ENCODE measurements at places on chromosomes 7 and 10.

GRCh38 chr7:157336383-157337315, at the start of gene DNAJB6:
Gene DNAJB6 (plus strand): TSS chr7:157337004. CDS start chr7:157358573, 21,569 bp downstream.
- DNase-seq = peak; percentile 93

DNA sequence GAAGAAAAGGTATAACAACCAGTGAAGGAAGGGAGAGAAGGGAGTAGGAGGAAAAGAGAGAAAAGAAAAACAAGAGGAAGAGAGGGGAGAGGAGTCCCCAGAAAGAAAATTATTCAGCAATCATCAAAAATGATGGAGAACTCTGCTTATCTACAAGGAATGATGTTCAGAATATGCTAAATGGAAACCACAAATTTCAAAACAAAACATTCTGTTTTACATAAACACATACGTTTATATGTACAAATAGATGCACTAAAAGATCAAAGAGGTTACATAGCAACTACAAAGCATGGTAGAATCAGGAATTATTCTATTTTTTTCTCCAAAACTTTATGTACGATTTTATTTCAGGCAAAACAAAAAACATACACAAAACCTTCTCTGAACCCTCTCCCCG, 91.9 kb downstream of the FAM13C start:
- no peak for DNase-seq

DNA sequence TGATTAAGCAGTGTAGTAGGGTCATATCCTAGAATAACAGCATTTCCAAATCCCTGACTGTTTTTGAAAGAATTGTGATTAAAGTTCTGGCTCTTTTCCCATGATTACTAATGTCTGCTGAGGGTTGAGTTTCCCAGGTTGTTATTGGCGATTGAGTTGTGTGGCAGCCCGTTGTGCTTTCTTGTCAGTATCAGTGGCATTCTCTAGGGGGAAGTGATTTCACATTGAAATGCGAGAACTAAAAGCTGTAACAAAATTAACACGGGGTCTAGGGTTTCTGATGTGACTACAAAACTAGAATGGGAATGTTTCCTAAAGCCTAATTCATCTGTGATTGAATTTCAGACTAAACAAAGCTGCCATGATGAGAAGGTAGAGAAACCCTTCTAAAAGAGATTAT, 349.4 kb downstream of the EXOC4 start:
- no peak for DNase-seq

DNA sequence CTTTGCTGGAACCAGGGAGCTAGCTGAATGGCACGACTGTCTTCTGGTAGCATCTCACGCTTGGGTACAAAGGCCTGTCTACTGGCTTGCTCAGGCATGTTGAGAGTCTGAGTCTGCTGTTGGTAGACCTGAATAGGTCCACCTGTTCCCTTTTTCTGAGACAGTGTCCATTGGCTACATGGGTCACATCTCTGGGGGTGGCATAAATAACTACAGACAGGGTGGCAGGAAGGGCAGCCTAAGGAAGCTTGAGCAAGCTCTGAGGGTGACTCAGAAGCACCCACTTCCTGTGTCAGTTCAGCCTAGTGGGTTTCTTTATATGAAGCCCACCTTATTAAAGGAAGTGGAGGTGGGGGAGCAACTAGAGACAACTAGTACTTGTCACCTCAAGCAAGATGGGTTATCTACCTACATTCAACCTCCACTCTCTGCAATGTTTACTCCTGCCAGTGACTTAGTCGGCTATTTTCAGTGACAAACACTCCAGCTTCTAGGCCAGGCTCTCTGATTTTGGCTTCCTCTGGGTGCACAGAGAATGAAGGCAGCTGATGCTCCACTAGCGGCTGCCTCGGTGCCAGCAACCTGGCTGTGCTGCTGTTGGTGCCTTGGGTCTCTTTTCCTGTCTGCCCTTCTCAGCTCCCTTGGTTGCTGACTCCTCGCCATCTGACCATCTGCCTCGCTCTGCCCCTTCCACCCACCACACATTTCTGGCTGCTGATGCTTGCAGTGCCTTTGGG, 5.7 kb upstream of the ZYX start:
- DNase-seq = no peak

GRCh38 chr7:45881759-45882464, 6.4 kb upstream of the IGFBP1 start:
- DNase-seq = no peak

DNA sequence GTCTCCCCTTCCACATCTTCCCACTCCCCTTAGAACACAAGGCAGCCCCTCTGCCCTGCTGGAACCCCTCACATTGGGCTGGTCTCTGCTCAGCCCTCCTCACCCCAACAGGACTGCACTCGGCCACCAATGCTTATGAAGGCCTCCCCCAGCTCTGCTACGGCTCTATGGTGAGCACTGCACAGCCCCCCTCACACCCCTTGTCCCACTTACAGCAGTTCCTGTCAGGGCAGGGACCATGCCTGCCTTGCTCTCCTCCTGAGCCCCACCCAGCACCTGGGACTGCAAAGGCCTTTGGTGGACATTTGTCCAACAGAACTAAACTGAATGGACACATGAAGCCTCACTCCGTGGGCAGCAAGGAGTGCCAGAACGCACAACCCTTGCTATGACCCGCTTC, 171.9 kb downstream of the GRID1 start:
- no peak for DNase-seq

DNA sequence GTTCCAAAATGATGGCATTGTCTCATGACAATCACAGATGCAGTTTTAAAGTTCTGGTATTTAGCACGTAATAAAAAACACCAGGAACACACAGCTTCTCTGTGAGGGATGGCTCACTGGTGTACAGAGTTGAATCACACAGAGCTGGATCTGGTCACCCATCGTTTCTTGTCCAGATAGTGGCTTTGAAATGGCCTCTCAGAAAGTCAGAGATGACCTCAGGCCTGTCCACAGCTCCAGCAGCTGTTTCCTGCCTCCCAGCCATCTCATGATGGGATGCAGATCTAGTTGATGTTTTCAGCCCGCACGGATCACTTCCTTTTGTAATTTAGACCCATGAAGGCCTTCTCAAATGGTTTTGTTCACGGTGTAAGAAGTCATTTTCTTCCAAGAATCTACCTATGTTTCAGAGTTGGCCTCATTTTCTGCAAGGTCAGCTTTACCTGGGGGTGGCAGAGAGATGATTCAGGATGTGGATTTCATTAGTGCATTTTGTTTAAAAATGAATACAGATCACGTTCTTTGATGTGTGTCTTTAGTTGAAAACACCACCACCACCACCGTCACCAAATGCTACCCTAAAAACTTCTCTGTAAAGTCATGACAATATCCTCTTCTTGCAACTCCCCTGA, 166.2 kb downstream of the SNX10 start:
- no peak for DNase-seq

DNA sequence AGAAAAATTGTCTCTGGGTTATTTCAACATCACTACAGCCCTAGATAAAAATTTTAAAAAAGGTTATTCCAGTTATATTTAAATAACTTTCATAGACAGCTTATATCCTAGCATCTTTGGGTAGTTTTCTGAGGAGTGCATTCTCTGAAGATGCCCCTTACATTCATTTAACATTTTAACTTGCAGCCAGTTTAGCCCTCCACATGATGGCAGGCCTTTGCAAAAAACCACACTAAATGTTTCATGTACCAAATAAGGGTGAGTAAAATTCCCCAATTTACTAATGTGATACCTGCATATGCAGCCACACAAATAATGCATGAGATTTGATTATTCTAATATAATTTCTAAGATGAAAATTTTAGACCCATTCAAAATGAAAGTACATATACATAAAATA, 108.4 kb upstream of the ZWINT start:
- no peak for DNase-seq

GRCh38 chr7:21256310-21256877, 171.5 kb upstream of the SP4 start:
- DNase-seq = peak; percentile 75

GRCh38 chr7:32103361-32103760, 33.2 kb upstream of the PDE1C start:
- no peak for DNase-seq

DNA sequence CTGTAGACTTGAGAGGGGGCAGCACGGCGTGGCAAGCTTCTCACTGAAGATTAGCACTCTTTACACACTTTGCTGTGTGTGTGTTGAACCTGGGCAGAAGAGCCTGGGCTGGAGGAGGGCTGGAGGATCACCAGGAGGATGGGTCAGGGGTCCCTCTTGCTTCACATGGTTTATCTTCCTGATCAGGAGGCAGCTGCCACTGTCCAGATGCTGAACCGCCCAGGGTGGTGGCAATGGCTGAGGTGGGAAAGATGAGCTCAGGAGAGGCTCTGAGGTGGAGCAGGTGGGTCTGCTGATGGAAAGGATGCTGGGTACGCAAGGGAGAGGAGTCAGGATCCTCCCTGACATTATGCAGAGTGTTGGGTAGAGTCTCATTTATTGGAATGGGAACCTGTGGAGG, 191.5 kb downstream of the RAMP3 start:
- no peak for DNase-seq

- DNase-seq = no peak
Measured at GRCh38 chr7:1678081-1678543, 8.0 kb downstream of the ELFN1 start.

GRCh38 chr7:134427896-134428295, 31.0 kb downstream of the AKR1B1 start:
- DNase-seq = no peak

DNA sequence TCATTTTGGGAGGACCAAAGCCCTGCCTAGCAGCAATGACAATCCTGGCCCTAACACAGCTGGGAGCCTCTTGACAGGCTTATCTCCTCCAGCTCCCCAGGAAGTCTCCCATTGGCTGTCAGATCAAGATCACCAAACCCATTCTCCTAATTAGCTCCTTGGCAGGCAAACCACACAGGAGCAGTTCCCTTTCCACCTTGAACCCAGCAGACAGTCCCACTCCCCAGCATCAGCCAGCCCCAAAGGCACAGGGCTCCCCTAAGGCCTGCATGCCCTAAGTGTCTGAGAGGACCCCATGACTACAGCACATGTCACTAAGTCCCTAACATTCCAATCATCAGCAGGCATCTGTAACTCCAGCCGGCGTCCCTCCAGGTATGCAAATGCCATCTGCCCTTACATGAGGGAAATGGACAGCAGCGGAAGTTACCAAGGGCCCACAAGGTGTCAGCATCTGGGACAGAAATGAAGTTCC, 348.5 kb downstream of the KCNMA1 start:
- no peak for DNase-seq

DNA sequence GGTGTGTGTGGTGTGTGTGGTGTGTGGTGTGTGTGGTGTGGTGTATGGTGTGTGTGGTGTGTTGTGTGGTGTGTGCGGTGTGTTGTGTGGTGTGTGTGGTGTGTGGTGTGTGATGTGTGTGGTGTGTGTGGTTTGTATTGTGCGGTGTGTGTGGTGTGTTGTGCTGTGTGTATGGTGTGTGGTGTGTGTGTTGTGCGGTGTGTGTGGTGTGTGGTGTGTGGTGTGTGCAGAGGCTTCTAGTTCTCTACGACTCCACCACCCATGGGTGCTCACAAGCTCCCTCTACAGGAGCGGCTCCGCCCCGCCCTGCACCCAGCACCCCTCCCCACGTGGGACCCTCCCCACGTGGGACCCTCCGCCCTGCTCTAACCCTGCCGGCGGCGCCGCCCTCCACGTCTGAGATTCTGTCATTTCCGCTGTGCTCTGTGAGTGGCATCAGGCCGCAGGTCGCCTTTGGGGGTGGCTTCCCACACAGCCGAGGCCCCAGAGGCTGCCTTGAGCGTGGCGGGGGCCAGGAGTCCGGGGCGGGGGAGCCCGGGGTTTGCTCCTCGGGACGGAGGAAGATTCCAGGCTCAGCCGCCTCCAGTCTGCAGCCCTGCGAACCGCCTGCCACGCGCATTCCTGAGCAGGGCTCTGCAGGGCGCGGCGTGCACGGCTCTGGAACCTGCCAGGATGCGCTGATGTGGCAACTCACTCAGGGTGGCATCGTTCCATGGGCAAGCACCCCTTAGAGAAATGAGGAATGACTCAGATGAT, 37.0 kb upstream of the DNAJB6 start:
- no peak for DNase-seq

DNA sequence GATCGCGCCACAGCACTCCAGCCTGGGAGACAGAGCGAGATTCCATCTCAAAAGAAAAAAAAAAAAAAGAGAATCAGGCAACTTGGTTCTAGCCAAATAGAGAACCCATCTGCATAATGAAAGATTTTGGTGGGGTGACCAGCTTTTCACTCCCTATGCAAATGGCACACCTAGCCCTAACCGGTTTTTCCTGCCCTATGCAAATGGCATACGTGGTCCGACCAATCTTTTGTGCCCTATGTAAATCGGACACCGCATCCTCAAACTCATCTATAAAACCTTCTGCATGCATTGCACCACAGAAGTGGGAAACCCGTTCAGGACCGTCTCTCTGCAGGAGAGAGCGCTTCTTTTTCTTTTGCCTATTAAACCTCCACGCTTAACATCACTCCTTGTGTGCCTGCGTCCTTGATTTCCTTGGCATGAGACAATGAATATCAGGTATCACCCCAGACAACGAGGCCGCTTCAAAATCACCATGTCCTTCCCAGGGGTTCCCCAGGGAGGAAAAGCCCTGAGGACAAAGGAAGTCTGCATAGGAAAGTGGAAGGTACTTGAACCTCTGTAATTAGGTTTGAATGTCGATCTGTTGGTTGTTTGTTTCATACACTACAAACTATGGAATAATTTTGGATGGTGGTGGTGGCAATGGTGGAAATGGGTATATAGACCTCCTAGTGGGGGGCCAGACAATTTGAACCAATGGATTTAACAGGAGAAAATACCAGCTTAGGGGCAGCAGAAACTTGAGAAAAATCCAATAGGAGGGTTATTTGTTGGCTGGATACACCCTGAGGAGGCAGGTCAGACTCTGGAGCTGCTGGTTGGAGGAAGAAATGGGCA, 396.2 kb downstream of the TYW1 start:
- peak; percentile 31 for DNase-seq

- no peak for DNase-seq
Measured at GRCh38 chr7:53473371-53473770, 437.9 kb downstream of the POM121L12 start.

- no peak for DNase-seq
Measured at GRCh38 chr10:48899781-48900180, 39.9 kb downstream of the LRRC18 start.

DNA sequence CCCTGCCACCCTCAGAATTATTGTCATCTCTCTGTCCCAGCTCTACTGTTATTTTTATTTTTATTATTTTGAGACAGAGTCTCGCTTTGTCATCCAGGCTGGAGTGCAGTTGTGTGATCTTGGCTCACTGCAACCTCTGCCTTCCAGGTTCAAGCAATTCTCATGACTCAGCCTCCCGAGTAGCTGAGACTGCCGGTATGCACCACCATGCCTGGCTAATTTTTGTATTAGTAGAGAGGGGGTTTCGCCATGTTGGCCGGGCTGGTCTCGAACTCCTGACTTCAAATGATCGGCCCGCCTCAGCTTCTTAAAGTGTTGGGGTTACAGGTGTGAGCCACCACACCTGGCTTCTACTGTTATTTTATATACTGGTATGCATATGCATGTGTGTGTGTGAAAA, 11.0 kb downstream of the CALHM2 start:
- DNase-seq = no peak

- peak; percentile 2 for DNase-seq
Measured at GRCh38 chr7:104548861-104549260, 220.5 kb downstream of the LHFPL3 start.
